ENCODE measurements at places on chromosomes 13 and 19.

GRCh38 chr13:113783200-113783881 lies 24.3 kb downstream of the TMEM255B start:
- peak; percentile 4 for DNase-seq

DNA sequence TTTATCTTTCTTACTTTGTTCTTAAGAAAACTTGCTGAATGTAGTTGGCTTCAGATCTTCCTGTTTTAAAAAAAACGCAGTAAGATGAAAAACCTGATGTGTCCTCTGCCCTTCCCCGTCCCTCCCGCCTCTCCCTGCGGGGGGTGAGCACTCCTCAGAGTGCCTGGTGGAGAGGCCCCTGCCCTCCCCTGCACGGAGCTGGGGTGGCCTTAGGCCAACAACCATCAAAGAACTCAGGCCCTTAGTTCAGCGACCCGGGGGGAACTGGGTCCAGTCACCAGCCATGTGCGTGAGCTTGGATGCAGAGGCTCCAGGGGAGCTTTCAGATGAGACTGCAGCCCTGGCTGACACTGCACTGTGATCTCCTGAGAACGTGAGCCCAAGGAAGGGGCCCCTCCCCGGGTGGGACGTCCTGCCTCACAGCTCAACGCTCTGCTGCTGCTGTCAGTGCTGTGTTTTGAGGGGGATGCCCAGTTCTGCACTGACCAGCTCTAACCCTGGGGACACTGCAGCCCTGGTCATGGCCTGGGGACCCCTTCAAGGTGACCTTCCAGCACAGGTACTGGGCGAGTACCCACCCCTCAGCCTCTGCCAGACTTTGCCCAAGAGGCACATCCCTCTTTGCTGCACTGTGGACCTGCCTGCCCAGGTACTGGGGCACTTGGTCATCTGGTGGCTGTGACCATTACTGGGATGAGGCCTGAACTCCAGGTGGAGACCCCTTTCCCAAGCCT lies 42.7 kb downstream of the ANKRD10 start:
- DNase-seq, result no peak

DNA sequence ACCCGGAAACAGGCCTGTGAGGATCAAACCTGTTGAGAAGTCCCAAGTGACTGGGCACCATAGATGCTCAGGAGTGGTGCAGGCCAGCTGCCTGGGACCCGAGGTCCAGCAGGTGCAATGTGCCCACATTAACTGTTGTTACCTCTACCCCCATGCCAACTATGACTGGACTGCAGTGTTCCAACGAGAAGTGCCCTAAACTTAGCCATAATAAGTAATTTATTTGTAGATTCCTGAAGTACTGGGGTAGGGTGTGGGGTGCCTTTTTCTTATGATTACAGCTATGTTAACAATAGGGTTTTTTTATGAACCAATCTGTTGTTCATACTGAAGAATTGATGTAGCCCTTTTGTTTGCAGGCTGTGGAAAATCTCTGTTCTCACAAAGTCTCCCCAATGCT lies 9.2 kb downstream of the CUL4A start:
- no peak for DNase-seq

DNA sequence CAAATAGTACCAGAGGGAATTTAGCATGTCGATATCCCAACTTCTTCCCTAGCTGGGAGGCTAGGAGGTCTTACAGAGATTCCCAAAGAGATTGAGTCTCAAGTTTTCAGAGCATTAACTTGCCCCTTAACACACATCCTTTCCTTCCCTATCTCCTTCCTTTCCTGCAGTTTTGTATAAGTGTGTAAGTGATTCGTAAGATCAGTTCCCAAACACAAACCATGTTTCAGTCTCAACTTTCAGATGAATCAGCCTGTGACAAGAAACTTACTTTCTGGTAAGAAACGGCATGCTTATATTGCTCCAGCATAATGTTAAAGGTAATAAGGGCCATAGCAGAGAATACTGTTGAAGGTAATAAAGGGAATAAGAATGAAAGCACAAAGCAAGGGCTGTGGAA lies 472.2 kb downstream of the LIG4 start:
- no peak for DNase-seq

DNA sequence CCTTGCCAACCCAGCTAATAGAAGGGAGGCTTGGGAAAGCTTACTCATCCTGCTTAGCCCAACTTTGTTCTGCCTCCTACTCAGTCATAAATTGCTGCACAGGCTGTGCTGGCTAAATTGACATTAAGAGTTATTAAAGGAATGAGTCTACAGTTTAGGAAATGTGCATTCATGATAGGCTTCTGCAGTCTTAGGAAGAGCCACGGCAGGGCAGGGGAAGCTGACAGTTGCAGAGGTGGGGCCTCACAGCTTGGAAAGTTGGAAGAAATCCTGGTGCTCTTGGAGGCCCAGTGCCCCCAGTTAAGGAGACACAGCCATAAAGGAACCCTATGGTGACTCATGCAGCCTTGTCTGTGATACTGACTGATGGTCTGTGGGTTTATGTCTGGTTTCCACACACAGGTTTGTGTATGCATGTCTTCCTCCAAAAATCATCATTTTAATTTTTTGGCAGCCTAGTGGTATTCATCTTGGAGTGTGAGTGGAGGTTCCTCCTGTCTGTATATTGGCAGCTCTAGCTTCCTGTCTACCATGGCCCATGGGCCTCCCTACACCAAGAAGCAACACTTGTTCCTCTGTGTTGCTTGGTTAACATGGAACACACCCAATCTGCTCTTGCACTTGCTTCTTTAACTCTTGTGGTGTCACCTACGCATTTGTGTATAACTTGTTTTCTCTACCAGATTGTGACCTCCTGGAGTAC lies 135.0 kb upstream of the KL start:
- DNase-seq, result no peak

DNA sequence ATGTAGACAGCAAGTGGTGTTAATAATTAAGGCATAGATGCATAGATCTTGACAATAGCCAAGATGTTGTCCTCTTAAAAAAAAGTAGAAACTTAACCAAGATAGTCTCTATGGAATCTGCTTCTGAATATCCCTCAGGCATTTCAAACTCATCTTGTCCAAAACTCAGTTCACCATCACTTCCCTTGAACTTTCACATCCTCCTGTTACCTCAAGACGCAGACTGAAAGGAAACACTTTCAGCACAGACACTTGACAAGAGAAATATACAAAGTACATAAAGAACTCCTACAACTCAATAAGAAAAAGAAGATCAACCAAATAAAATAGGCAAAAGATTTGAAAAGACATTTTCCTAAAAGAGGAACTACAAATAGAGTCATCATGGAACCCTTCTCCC lies 451.1 kb downstream of the FOXO1 start:
- DNase-seq, result no peak

DNA sequence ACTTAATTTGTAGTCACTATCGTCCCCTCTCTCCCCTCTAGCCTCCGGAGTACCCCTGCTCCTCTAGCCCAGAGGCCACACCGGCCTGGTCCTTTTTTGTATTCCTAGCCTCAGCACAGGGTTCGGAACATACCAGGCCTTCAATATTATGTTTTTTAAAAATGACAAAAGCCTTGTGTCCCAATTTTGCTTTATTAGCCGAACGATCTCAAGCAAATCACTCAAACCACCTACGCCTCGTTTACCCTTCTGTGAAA lies 463 bp upstream of the POMP start:
- no peak for DNase-seq

GRCh38 chr13:76797361-76797760 lies 88.8 kb downstream of the KCTD12 start:
- DNase-seq, result no peak

DNA sequence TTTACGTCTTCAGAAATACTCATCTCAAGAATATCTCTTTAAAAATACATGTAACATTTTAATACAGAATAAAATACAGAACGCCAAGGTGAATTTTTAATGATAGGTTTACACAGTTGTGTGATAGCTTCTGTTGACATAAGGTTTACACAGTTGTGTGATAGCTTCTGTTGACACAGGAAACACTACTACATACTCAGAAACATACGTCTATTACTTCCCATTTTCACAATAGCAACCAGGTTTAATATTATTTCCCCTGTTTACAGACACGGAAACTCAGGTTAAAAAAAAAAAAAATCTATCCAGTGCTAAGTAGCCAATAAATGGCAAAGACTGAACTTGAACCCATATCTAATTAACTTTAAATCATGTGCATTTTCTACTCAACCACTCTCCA lies 571.2 kb downstream of the LIG4 start:
- no peak for DNase-seq

- no peak for DNase-seq
Observed at GRCh38 chr19:5054551-5055456, 85.9 kb downstream of the KDM4B start.

- no peak for DNase-seq
Observed at GRCh38 chr13:46685006-46685730, 111.8 kb downstream of the ESD start.

- no peak for DNase-seq
Observed at GRCh38 chr13:27182844-27183497, 11.4 kb upstream of the USP12 start.

DNA sequence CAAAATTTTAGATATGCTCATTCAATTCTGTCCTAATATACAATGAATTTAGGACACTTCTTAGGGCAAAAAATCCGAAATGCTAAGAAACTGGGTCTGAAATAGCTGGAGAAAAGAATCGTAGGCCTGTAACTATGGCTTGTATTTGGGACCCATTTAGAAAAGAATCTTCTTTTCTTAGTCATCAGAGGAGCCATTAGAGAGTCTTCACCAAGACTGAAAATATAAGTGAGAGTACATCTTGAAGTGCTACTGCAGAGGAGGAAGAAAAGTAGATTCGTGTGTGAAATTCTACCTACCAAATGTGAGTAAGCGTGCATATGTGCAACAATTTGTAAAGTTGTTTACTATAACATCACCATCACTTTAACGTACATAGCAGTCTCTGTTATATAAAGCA lies 8.8 kb upstream of the DACH1 start:
- DNase-seq, result no peak

GRCh38 chr19:18058208-18059009 lies 28.3 kb downstream of the IL12RB1 start:
- no peak for DNase-seq

DNA sequence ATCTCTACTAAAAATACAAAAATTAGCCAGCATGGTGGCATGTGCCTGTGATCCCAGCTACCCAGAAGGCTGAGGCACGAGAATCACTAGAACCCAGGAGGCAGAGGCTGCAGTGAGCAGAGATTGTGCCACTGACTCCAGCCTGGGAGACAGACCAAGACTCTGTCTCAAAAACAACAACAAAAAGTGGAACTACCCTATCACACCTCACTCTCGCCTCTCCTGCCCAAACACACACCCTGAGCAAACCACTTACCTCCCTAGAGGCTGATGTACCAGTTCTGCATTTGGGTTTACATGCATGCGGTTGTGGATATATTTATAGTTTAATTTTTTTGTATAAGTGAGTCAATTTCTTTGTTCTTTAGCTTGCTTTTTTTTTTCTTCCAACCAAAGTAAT lies 7.7 kb upstream of the PTOV1 start:
- no peak for DNase-seq

- no peak for DNase-seq
Observed at GRCh38 chr13:98371516-98372023, 194.5 kb upstream of the RNF113B start.

DNA sequence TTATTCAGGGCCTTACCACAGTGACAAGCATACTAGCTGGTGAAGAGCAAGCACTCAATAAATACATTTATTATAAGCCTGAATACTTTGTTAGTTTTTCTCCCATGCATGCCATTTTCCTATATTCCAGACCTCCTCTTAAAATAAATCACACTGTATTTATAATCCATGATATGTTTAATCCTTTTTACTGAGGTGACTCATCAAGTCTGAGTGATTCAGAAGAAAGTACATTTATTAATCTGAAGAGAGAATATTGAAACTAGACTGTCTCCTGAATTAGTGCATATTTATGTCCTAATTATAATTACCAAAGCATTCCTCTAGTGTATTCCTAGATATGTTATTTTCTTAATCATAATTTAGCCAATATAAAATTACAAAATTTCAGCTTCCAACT lies 323.3 kb downstream of the NALCN start:
- DNase-seq, result no peak
